ENCODE measurements at places on chromosomes 11 and 22. TPM values are rescaled to one million over a fixed set of nuclear protein-coding genes. Genes with fewer than 3 reads are reported as not detected.

The HEPHL1 gene
- polyA plus RNA-seq = not detected

The APOL4 gene
- not detected for polyA plus RNA-seq

The TMEM109 gene
- polyA plus RNA-seq = 109 TPM

The KCNK4 gene
- polyA plus RNA-seq = not detected

The PRDM11 gene
- 11.3 TPM for polyA plus RNA-seq

The PRODH gene
- polyA plus RNA-seq = 3.4 TPM

The FAT3 gene
- polyA plus RNA-seq = 1.1 TPM

Measured in cardiac muscle cell (in vitro differentiated cells and primary cell).